ENCODE measurements at places on chromosomes 5 and 9.

- DNase-seq: no peak
Observed at GRCh38 chr9:76561900-76562299, 102.9 kb downstream of the GCNT1 start.

DNA sequence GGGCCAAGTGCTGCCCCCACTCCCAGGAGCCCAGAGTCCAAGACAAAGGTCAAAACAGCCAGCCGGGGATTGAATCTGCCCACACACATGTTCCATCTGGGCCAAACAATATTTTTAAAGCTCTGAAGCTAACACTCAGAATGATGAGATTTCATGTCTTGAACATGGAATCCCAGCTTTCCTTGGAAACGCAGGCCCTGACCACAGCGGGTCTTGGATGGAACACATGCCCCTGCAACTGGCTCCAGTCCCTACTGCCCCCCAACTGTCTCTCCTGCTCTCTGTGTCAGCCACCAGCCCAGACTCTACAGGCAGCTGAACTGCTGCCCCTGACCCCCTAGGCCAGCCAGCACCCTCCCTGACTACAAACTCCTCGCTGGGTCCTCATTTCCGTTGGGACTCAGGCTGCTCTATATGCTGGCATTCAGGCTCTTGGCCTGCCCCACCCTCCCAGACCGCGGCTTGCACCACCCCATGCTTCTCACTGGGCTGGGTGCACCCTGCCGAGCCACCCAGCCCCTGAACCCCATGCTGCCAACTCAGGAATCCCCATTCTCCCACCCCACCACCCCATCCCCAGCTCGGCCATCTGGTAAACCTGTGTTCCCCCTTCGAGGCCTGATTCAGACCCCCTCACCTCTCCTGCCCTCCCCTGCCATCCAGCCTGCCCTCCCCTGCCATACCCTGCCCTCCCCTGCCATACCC lies 71.7 kb downstream of the ADAMTS2 start:
- DNase-seq: no peak

DNA sequence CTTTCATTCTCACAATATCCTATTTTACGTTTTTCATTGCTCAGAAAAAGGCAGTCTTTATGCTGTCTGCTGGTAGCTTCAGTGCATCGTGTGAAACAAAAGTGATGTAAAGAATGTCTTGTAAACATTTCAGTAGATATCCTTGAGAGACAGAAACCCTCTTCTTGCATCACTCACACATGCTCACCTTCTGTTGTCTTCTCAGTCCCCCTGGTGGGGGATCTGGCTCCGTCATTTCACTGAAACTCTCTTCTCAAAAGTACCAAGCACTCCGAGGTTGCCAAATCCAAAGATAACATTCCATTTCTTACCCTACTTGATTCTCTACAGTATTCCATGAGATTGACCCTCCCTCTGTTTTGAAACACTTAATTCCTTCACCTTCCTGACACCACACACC lies 46.1 kb upstream of the PCA3 start:
- DNase-seq: no peak

- DNase-seq: no peak
Observed at GRCh38 chr5:142360607-142361120, 35.8 kb upstream of the SPRY4 start.

DNA sequence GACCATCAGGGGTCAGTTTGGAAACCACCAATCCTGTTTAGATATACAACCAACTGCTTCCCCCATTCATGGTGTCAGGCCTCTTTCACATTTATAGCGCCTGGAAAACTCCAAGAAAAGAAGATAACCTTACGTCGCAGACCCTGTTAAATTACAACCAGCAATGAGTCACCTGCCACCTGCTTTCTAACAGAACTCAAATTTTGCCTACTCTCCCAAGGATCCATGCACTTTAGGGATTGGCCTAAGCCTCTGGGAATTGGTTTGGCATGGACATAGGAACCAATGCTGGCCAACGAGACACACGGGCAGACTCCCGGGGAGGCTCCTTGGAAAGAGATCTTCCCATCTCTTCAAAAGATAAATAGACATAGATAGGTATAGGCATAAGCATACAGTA lies 87.0 kb downstream of the FEM1C start:
- no peak for DNase-seq
